ENCODE measurements at places on chromosomes 5 and 9.

DNA sequence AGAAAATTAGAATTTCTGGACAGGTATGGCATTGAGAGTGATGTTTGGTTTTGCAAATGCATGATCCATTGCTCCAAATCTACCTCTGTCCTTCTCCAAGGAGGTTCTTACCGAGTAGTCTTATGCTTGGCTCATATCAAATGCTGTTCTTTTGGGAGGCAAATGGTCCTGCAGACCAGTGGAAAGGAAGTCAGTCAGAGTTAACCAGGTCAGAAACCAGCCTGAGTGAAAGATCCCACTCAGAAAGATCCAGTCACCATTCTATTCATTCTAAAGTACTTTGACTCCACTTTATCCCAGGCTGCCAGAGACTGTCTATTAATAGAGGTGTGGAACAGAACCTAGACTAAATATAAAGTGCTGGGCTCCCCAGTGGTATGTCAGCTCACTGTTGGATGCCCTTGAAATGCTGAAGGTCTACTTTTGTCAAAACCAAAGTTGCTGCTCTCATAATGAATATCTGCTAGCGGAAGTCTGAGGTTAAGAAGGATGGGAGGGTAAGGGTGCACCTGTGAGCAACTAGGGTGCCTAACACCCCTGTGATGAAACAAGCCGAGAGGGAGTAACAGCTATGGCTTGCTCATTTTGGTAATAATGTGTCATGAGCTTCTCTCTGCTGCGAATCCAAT, 302.2 kb downstream of the ZNF608 start:
- no peak for DNase-seq

- DNase-seq = no peak
Measured at GRCh38 chr9:137669261-137669672, 50.5 kb downstream of the EHMT1 start.

DNA sequence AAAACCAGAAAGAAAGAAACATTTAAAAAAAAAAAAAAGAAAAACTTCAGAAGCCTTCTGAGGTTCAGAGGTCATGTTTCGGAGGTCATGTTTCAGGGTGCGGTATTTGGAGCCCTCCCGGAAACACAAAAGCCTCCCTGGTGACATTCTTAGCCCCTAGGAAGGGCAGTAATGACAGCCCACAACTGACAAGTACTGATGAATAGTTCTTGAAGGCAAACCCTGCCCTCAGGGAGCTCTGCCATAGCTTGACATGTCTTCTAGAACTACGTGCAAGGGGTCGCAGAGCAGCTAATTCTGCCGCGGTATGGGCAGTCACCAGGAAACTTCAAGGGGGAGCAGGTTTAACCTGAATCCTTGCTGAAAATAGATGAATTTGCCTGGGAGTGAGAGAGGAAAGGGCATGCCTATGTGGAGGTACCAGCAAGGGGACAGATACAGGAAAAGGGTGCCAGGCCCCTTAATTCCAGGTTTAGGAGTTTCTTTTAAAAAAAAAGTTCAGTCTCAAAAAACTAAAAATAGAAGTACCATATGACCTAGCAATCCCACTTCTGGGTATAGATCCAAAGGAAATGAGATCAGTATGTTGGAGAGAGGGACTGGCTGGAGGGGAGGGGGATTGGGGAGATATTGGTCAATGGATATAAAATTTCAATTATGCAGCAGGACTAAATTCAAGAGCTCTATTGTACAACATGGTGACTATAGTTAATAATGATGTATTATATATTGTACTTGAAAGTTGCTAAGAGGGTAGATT, 98.4 kb downstream of the C9orf152 start:
- DNase-seq = no peak

DNA sequence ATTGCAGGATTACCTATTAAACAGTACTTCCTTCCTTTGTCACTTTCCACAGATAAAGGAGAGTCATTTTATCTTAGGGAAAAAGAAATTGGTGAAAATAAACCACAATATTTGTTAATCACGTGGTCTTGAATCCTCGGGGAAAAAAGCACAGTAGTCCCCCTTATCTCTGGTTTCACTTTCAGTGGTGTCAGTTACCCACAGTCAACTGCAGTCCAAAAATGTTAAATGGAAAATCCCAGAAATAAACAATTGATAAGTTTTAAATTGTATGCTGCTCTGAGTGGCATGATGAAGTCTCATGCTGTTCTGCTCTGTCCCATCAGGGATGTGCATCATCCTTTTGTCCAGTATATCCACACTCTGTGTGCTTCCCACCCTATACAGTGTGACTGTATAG, 405.2 kb upstream of the MPDZ start:
- DNase-seq = no peak

GRCh38 chr5:17436350-17436749, 61.7 kb upstream of the TAF11L2 start:
- no peak for DNase-seq

GRCh38 chr5:113271745-113272454, 162.9 kb downstream of the TSSK1B start:
- no peak for DNase-seq

DNA sequence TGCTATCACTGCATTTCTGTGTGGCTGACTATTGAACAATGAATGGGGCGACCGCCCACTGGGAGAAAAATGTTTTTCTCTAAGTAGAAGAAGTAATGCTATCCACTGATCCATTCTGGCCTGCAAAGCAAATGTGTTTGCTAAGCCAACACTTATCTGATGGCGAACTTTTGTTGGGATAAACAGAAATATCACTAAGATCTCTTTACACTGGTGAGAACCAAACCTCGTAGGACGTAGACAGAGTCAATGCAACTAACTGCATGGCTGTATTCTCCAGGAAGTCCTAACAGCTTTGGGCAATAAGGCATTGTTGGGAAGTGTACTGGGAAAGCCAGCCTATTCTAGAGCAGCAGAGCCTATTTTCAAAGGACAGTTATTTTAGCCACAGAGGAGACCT, 77.7 kb downstream of the ANKH start:
- no peak for DNase-seq

DNA sequence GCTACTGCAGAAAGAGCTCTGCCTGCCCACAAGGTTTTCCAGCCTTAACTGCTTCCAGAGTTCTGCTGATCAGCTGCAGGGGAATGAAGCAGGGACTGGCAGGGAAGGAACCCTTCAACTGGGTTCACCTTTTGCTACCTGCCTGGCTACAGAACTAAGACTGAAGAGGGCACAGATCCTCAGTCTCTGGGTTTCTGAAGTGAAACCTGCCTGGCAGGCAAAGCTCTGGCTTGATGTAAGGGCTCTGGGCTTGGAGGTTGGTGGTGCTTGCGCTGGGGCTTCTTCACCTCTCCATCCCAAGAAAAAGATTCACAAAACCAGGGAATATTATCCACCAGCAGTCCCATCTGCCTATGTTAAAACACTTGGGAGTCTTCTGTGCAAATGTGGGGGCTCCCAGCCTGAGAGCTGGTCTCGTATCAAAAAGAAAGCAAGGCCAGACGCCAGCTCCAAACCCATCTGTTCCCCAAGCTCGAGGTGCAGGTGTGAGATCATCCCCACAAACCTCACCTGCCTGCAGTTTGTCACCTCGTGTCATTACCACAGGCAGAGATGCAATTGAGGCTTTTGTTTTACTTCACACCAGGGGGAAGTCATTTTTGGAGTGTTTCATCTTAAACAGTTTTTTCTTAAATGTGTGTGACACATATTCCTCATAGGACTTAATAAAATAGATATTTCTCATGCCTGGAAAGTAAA, 58.3 kb downstream of the BNC2 start:
- DNase-seq = no peak

GRCh38 chr5:116482394-116482793, 92.2 kb downstream of the SEMA6A start:
- DNase-seq = no peak

GRCh38 chr5:103305809-103306208, 47.2 kb downstream of the MACIR start:
- DNase-seq = no peak

DNA sequence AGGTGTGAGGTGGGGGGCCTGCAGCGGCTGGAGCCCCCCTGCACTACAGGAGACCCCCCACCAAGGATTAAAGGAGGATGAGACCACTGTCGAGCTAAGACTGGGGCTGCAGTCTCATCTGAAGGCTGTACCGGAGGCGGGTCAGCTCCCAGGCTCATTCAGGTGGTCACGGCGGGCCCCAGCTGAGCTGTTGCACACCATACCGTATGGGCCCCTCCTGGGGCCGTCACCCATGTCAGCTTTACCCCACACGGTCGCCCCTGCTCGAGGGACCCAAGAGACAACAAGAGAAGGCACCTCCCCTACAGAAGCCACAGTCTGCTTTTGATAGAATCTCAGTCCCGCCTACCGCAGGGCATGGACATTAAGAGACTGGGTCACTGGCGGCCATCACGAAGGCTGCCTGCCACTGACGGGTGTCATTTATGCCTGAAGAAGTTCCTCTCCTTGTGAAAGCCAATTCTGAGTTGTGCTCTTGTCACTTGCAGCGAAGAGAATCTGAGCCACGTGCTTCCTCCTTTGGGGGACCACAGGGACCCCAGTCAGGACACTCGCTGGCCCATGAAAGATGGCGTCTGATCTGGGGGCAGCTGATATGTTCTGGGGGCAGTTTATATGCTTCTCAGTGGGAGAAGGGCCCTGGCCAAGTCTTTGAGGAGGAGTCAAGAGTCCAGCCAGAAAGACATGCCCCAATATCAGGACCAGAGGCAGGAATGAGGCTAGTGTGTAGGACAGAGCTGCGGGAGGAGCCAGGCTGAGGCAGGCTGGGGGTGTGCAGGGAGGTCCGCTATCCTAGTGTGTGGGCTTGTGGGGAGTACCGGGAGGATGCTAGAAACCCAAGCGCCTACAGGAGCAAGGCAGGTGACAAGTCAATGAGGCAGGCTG, 102.4 kb downstream of the ZNF354C start:
- DNase-seq = no peak

DNA sequence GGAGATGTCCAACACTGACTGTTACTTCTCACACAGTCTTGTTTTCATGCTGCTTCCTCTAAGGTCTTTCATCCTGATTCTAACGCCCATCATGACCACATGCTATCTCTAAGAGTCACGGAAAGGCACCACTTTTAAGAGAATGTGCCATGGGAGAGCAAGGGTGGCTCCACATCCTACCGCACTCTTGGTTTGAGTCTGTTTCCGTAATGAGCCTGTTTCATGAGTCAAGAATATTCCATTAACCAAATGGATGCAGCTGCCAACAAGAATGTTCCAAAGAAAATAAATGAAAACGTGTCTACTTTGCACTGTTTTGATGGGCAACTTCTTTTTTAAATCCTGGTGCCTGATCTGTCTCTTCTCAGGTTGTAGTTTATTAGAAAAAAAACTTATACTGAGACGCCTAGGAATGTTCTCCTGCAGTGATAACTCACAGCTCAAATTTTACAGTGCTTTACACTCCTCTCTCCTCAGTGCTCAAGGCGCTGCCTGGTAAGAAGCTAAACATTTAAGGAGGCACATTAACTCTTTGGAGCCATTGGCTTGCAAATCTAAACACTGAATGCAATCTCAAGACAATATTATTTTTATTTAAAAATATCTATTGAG, 124.3 kb downstream of the FGF1 start:
- DNase-seq = no peak

- DNase-seq = no peak
Measured at GRCh38 chr9:32426278-32426939, 42.0 kb downstream of the ACO1 start.

- no peak for DNase-seq
Measured at GRCh38 chr9:98254228-98255060, 1.0 kb downstream of the TBC1D2 start.

GRCh38 chr5:116778032-116778431, 203.4 kb upstream of the SEMA6A start:
- DNase-seq = no peak

DNA sequence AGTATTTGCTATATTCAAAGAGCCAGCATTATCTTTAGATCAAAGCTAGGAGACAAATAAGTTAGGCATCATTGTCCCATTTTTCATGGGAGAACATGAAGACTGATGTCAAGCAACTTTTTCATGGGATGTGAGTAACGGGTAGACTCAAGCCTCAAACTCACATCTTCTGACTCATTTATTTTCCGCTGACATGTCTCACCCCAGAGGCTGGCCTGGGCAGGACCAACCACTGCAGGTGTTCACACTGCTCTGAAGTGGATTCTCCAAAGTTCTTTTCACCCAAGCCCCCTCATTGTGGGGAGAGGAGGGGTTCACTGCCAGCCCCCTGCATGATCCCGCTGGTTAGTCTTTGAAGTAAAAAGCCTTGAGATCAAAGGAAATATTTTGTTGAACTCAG, 34.9 kb upstream of the BASP1 start:
- no peak for DNase-seq

Data from NCI-H2081 treated with DMSO at 0.1 percent for 48 hours (cell line).